Activated T-cell treated with anti-CD3 and anti-CD28 coated beads for 48 hours (primary cell): ENCODE measurements at places on chromosomes 1 and 21.

DNA sequence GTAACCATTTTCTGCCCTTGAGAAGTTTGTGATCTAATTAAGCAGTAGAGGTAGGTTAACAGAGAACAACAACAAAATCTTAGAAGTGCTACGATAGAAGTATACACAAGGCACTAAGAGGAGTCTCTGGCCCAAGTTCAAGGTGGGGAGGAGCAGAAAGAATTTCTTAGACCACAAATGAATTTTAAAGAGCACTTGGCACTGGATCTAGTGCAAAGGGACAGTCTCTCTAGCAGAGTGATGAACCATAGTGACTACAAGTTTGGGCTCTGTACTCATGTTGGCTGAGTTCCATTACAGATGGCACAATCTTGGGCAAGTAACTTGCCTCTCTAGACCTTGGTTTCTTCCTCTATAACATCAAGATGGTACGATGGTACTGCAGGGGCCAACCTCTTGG, 33.3 kb upstream of the PIGC start:
- DNase-seq: no peak

DNA sequence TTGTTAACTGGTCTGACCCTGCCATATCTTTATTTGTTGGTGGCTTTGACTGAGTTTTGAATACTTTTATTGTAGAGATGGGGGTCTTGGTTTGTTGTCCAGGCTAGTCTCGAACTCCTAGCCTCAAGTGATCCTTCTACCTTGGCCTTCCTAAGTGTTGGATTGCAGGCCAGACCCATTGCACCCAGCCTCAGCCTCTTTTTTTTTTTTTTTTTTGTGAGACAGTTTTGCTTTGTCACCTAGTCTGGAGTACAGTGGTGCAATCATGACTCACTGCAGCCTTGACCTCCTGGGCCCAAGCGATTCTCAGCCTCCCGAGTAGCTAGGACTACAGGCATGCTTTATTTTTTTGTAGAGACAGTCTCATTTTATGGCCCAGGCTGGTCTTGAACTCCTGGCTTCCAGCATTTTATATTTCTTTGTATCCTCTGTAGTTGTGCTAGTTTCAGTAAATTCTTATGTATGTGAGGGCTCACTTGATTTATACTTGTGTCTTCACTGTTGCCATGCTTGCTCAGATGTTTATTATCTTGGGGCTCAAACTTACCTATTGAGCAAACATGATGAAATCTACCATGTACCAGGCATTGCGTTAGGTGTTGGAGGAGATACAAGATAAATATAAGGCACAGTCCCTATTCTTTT, 24.1 kb downstream of the THRAP3 start:
- DNase-seq: no peak

GRCh38 chr1:5161372-5161771, 507.0 kb downstream of the AJAP1 start:
- DNase-seq: no peak

GRCh38 chr1:8398086-8398485, 80.2 kb downstream of the SLC45A1 start:
- no peak for DNase-seq

DNA sequence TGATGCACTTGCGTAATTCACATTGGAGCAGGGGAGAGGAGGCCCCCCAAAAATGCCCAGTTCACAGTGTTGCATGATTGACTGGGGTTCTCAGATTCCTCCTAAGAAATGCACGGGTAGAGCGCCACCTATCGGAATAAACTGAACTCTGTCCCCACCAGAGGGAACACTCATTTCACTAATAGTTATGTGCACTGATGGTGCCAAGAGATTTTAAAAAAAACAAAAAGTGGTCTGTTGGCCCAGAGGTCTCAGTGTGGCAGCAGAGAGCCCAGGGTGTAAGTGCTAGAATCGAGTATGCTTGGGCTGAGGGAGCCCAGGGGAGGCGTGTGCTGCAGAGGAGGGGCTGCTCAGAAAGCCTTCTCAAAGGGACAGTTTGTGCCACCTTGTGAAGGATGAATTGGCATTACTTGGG, 6.9 kb downstream of the PINK1 start:
- peak; percentile 39 for DNase-seq

DNA sequence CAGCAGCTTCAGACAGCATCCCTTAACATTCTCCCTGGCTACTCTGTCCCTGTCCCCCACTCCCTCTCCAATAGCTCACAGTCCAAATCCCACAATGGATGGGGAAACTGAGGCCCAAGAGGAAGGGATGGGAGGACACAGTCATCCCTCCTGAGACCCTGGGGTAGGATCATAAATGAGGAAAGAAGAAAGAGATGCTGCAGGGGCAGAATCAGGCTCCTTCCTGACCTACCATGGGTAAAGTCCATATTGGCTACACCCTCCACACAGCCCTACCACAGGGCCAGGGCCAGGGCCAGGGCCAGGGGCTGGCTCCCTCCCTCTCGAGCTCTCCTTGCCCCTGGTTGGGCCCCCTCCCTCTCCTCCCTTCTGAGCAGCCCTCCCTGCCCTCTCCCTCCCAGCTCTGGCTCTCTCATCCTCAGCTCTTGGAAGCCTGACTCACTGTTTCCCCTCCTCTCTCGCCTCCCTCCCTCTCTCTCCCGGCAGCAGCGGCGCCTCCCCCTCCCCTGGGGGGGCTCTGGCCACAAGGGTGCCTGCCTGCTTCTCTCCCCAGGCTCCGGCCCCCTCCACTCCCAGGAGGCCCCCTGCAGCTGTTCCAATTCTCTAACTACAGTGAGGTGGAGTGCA, 4.9 kb downstream of the AHDC1 start:
- DNase-seq: no peak

DNA sequence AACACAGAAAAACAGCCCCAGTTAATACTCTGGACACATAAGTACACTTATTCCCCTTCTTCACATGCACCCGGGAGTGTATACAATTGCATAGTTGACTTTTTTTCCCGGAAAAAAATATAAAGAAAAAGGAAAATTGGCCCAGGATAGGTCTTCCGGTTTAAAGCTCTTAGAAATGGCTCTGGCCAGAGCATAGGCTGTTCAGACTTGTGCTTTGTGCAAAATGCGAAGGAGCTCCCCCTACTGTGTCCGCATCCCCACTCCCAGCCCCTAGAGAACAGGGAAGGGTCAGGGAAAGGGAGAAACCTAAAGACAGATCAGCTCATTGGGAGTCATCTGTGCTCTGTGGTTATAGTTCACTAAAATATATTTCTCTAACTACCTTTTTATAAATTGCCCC, 5.5 kb upstream of the MTMR11 start:
- no peak for DNase-seq

- DNase-seq: no peak
These were observed 54.0 kb downstream of the LACTBL1 start for GRCh38 chr1:22918644-22919043.

- no peak for DNase-seq
These were observed 46.0 kb downstream of the KCNJ6 start for GRCh38 chr21:37870221-37870620.

DNA sequence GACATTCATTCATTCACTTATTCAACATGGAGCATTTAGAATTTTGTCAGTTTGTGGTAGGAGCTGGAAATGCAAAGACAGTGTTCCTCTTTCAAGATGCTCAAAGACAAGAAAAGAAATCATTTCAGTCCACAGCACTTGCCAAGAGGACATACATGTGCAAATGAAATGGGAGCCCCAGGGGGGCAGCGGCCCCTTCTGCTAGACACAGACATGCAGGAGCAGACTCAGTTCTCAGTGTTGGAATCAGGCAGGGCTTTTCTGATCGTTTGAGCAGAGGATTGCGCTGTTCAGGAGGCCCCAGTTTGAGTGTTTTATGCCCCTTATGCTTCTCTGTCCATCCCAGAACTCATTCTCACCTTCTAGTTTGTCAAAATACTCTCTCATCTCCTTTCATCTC, 35.6 kb upstream of the VASH2 start:
- DNase-seq: no peak

DNA sequence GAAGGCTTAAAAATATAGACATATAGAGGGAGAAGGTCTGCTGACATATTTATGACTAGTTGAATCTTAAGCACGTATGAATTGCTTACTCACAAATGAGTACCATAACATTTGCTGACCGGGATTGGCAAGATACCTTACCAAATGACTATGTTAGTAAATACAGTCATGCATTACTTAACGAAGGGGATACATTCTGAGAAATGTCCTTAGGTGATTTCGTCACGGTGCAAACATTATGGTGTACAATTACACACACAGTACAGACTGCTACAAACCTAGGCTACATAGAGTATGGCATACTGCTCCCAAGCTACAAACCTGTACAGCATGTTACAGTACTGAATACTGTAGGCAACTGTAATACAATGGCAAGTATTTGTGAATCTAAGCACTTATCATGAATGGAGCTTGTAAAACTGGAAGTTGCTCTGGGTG, 19.4 kb upstream of the UBE2U start:
- DNase-seq: no peak

GRCh38 chr21:41664881-41665765, 101.7 kb downstream of the RIPK4 start:
- no peak for DNase-seq

- peak; percentile 6 for DNase-seq
These were observed 56.4 kb downstream of the MT1HL1 start for GRCh38 chr1:236947794-236948193.

DNA sequence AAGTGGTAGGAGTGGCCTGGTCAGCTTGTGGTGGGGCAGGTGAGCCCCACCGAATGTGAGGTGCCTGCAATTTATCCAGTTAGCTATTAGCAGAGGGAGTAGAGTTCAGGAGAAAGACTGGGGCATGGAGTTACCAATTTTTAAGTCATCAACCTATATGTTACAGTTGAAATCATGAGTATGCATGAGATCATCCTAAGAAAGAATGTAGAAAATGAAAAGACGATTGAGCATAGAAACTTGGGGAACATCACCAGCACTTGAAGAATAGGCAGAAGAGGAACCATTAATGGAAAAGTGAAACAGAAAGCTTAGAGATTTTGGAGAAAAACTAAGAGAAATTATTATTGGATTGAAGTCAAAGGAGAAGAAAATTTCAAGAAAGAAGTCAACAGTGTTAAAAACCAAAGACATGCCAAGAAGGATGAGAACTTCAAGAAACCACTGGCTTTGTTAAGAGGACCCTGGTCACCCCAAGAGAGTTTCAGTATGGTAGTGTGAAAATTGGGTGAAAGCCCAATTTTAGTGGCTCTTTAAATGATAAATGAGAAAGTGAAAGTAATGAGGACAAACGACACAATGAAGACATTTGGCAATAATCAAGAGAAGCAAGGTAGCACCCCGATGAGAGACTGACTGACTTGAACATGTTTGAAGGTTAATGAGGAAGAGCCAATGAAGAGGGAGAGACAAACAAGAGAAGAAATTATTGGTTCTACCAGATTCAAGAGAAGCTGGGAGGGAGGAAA, 36.7 kb downstream of the DNASE2B start:
- DNase-seq: no peak

- no peak for DNase-seq
These were observed 20.3 kb downstream of the TNNT2 start for GRCh38 chr1:201357211-201357610.

DNA sequence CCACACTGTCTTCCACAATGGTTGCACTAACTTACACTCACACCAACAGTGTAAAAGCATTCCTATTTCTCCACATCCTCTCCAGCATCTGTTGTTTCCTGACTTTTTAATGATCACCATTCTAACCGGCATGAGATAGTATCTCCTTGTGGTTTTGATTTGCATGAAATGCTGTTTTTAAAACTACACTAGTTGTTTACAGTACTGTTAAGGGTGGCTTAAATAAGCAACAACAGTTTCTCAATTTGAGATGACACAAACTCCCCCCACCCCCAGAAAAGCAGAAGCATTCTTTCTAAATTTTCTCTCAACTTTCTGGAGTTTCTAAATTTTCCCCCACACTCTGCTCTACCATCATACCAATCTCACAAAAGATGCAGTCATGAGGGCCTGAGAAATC, 7.1 kb upstream of the SLAMF7 start:
- no peak for DNase-seq

DNA sequence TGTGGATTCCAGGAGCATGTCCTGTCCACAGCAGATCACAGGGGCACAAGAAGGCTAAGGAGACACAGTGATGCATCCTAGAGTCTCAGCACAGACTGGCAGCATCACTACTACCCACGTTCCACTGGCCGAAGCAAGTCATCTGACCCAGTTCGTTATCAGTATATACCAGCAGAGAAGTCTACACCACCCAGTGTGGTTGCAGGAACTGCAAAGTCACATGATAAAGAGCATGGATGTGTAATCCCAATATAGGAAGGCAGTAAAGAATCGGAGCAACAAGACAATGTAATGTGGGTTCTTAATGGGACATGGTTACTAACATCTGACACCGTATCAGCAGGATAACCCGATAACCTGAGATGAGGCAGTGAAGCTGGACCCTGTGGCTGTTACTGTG, 246.6 kb downstream of the RRAGC start:
- no peak for DNase-seq

DNA sequence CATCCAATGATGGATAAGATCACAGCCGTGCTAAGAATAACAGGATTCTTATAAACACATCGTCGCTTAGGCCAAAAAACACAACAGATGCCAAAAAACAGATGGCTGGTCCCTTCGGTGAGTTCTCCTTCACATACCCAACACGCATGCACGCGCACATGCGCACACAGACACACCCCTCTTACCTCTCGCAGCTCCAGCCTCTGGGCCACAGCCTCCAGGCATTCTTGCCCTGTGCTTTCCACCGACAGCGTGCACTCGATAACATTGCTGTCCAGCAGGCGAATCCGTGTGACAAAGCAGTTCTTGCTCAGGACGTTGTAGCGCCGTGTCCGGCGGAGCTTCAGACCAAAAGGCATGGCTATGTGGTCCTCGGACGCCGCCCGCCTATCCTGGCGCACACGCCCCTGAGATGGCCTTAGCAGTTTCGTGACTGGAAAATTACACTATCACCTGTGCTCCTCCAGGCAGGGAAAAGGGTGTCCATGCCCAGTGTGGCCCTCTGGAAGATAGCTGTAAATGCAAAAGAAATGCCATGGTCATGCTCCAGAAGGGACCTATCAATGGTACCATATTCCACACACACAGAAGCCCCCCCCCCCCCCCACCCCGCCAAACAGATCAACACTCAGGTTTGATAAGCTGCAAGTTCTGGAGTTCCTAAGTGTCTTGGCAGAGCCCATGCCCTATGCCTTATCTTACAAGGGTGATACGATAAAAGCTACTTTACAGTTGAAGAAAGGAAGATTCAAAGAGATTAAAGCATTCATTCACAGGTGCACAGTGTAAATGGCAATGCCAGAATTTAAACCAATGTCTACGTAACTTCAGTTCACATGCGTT, 86.7 kb downstream of the PTPN14 start:
- no peak for DNase-seq

DNA sequence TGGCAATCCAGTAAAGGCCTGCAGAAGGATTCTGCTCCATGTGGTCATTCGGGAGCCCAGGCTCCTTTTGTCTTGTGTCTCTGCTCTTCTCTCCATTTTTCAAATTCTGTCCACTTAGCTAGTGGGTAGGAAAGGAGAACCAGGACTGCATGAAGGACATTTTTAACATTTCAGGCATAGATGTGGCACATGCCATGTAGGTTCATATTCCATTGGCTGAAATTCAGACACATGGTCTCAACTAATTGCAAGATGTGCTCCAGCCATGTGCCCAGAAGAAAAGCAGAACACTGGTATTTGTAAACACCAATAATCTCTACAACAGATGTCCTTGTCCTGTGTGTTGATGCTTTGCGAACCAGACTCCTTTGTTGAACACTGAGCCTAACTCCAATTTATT, 85.2 kb upstream of the WLS start:
- no peak for DNase-seq
